ENCODE measurements at places on chromosomes 7 and 10.

GRCh38 chr10:34835908-34836508, 20.9 kb upstream of the PARD3 start:
- DNase-seq, result no peak

DNA sequence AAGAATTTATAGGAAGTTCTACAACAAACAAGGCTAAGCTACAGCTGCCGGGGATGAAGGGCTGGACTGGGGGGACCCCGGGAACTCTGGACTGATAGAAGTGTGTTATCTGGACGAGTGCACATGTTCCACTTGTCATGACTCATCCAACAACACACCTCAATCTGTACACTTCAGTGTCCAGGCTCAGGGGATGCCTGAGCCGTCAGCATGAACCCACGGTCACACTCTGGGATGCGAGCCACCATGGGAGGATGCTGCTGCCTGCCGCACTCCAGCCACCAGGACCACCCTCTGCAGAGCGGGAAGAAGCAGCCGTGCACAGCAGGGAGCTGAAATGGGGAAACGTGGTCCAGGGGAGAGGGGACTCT, 67.5 kb downstream of the MAD1L1 start:
- no peak for DNase-seq

- peak; percentile 25 for DNase-seq
These were observed 3.2 kb downstream of the PARP12 start for GRCh38 chr7:140059273-140060242.

DNA sequence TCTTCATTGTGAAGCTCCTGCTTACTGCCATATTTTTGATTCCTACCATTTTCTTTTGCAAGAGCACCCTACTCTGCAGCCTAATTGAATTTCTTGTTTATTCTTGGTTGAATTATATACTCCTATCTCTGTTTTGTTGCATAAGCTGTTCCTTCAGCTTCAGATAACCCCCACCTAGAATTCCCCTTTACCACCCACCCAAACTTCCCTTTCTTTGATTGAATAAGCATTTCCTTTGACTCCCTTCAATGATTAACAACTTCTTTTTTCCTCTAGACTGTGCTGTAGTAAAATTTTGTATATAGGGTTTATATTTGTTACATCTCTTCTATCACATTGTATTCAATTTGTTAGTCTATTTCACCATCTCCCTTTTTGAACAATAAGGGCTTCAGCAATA, 168.1 kb downstream of the GPR37 start:
- no peak for DNase-seq

DNA sequence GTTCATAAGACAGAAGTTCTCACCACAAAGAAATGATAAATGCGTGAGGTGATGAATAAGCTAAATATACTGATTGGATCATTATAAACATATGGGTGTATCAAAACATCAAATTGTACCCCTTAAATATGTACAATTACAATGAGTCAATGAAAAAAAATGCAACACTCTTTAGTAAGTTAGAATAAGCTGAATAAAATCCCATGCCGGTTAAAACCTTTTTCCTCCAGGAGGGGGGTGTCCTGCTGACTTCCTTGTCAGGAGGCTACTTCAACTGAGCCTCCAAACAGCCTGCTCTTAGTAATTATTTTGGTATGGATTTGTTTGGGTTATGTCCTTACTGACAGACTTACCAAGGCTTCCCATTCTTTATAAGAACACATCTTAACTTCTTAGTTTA, 649.1 kb downstream of the INHBA start:
- no peak for DNase-seq

DNA sequence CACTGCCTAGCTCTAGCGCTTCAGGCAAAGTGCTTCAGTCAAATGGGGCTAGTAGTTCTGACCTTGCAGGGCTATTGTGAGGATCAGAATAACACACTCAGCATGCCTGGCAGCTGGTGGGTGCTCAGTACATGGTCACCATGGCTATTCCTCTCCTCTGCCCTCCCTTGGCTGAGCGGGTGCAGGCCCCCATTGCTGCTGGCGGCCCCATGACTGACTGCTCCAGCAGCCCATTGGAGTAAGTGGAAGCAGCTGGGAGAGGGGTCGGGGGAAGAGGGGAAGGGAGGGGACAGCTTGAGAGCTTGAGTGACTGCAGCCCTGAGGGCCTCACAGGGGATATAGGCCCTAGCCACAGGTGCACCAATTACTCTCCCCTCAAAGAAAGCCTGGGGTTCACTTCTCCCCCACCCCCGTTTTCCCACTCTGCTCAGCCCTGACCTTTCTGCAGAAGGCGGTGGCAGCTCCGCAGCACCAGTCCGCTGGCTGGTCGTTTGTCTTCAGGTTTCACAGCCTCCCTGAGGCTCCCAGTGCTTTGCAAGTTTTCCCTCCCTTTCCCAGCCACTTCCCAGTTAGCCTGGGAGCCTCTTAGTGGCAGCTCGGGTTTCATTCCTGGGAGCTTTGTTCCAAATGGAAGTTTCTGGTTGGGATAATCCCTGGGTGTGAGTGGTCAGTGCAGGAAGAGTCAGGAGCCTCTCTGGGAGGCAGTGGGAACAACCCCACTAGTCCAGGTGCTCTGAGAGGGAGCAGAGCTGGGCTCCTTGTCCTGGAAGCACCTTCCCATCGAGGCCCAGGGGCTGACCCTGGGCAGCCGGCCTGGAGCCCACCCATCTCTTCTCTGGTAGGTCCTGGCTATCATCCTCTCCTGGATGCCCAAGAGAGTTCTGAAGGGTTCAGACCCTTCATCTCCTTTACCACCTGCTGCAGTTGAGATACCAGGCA, 16.3 kb downstream of the FGF8 start:
- DNase-seq, result no peak
